ENCODE measurements at places on chromosomes 1 and 21.

GRCh38 chr21:16742131-16742641 is 770.7 kb upstream of the CXADR start:
- DNase-seq = no peak

DNA sequence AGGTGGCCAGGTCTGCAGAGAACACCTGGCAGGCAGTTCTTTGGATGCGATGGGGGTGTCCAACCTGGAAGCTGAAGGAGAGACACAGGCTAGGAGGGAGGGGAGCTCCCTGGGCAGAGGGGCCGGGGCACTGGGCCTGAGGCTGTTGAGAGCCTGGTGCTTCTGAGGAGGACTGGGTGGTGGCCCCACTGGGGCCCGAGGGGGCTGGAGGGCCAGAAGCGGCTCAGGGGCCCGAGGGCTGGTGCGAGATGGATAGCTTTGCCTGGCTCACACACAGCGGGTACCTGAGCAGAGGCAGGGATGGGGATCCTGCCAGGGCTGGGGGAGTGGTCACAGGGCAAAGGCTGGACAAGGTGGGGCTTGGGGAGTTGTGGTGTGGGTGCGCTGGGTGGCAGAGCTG is 37.2 kb downstream of the PRDM16 start:
- DNase-seq = no peak

- DNase-seq = no peak
Measured at GRCh38 chr1:15492596-15492995, 16.7 kb downstream of the CELA2B start.

GRCh38 chr1:160284220-160284781 is 632 bp downstream of the PEX19 start:
- DNase-seq = peak; percentile 20

- DNase-seq = no peak
Measured at GRCh38 chr21:41758550-41758949, 8.3 kb downstream of the RIPK4 start.

- DNase-seq = peak; percentile 33
Measured at GRCh38 chr1:229370601-229371021, 27.8 kb upstream of the CCSAP start.

GRCh38 chr1:31848381-31848897 is 32.6 kb upstream of the SPOCD1 start:
- DNase-seq = no peak

DNA sequence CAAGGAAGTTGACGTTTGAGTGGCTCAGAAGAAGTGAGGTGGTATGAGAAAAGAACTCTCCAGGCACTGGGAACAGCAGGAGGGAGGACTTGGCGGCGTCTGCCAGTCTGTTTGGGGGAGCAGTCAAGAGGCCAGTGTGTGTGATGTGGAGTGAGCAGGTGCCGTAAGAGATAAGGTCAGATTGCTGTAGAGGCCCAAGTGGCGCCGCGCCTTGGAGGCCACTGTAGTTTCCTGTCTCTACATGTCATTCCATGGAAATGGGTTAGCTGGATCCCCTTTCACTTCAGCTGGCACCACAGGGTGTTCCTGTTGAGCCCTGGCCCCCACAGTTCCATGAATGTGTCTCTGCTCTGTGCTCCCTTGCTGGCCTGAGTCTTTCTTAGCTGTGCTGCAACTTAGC is 35.5 kb upstream of the PTPRF start:
- no peak for DNase-seq

DNA sequence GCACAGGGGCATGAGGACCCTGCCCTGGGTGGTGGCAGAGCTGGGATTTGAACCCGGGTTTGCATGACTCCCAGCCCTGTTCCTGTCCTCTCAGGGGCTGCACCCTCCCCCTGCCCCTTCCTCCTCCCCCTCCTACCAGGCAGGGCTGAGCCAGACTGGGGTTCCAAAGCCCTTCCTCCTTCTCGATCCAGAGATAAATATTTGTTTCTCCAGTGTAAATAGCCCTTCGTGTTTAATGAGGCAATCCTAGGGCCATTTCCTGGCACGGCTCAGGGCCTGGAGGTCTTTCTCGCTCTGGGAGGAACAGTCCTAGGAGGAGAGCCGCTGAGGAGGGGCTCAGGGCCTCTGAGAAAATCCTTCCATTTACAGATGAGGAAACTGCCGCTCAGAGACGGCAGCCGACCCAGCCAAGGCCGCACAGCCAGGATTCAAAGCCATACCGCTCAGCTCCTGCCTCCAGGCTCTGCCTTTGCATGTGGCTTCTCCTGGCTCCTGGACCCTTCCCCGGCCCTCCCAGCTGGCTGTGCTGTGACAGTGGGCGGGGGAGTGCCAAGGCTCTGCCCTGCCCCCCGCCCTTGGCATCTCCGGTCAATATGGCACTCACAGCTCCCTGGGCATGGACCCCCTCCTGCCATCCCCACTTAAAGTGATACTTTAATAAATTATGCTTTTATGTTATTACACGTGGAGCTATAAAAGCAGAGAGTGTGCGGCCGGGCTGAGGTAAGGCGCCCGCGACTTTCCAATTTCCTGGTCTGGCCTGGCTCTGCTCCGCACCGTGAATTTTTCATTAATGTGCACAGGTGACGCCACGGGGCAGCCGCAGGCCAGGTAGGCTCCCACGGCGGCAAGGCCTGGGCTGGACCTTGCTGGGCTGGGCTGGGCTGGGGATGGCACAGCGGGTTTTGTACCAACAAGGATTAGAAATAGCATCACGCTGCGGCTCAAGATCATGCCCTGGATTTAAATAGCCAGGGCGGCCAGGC is 114.7 kb upstream of the WNT4 start:
- DNase-seq = no peak

- no peak for DNase-seq
Measured at GRCh38 chr1:164991763-164992314, 364.7 kb downstream of the LMX1A start.

DNA sequence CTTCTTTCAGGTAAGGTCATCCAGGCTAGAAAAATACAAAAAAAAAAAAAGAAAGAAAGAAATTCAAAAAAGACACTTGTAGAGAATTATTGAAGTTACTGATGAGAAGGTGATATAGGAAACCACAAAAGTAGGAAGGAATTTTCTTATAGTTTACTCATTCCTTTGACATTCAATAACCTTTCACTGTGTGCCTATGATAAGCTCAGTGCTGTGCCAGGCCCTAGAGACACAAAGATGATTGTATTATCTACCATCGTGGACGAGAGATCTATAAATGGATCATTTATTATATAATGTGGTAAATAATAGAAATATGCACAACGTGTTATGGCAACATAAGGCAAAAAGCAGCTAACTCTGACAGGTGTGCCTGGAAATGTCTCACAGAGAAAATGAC is 109.6 kb upstream of the NGF start:
- no peak for DNase-seq

GRCh38 chr1:161725908-161726472 is 4.6 kb downstream of the FCRLB start:
- DNase-seq = peak; percentile 50

DNA sequence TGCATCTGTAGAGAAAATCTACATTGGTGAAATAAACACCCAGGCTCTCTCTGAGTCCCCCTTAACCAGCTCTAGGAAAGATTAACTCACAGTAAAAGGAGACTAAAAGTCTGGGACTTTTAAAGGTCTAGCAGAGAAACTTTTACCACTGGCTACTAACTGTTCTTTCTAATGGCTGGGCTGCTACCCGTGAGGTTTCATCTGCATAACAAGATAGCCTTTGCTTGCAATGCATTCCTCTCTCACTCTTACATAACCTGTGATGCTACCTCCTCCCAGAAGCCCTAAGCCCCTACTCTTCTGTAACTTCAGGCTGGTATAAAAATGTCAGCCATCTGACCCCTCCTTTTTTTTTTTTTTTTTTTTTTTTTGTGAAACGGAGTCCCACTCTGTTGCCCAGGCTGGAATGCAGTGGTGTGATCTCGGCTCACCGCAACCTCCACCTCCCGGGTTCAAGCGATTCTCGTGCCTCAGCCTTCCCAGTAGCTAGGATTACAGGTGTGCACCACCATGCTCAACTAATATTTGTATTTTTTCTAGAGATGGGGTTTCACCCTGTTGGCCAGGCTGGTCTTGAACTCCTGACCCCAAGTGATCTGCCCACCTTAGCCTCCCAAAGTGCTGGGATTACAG is 344.2 kb downstream of the RGS7 start:
- DNase-seq = no peak

- DNase-seq = no peak
Measured at GRCh38 chr1:201783058-201783457, 45.9 kb upstream of the IPO9 start.

- DNase-seq = no peak
Measured at GRCh38 chr1:109356915-109357314, 40.8 kb downstream of the SORT1 start.

GRCh38 chr1:156122519-156123355 is 8.2 kb downstream of the LMNA start:
- DNase-seq = no peak

- DNase-seq = no peak
Measured at GRCh38 chr21:36265431-36265830, 54.6 kb upstream of the MORC3 start.

DNA sequence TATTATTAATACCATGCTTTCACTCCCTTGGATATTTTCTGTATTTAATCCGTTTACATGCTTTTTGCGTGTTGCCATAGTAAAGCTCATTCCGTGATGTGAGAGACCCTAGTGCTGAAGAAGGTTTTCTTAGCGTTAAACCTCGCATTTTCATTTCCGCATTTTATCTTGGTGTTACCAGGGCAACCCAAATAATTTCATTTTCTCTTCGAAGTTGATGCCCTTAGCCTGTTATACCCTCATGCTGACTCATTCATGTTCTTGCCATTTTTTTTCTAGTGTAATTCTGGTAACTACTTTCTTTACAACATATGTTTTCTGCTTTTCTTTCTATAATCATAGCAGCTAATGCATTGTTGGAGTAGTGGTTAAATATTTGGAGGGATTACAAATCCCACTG is 37.2 kb downstream of the LRRC8C start:
- DNase-seq = no peak

- no peak for DNase-seq
Measured at GRCh38 chr1:89942825-89943658, 51.9 kb upstream of the ZNF326 start.

DNA sequence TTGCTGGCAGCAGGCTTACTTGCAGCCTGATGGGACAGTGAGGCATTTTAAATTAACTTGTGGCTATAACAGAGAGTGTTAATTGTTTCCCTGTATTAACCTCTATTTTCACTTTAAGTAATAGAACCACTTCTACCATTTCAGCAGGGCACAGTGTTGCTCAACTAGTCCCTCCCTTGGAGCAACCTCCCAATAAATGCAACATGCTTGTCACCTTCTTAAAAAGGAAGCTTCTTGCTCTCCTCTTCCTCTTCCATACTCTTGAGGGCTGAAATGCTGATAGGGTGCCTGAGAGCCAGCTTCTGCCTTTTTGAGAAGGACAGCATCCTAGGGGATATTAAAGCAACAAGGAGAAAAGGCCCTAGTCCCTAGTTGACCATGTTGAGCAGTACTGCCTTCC is 52.1 kb downstream of the C4BPA start:
- peak; percentile 44 for DNase-seq

DNA sequence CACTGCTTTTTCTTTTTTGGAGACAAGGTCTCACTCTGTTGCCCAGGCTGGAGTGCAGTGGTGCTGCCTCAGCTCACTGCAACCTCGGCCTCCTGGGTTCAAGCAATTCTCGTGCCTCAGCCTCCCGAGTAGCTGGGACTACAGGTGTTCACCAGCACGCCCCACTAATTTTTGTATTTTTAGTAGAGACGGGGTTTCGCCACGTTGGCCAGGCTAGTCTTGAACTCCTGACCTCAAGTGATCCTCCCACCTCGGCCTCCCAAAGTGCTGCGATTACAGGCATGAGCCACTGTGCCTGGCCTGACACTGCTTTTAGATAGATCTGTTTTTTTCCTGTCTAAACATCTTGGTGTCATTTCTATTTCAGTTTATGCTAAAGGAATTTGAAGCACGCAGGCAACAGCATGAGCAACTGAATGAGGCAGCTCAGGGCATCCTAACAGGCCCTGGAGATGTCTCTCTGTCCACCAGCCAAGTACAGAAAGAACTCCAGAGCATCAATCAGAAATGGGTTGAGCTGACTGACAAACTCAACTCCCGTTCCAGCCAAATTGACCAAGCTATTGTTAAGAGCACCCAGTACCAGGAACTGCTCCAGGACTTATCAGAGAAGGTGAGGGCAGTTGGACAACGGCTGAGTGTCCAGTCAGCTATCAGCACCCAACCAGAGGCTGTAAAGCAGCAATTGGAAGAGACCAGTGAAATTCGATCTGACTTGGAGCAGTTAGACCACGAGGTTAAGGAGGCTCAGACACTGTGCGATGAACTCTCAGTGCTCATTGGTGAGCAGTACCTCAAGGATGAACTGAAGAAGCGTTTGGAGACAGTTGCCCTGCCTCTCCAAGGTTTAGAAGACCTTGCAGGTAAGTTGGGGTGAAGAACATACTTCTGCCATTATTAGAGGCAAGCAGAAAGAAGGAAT is 106.1 kb upstream of the BMP8A start:
- no peak for DNase-seq

GRCh38 chr1:55420026-55420425 is 204.9 kb upstream of the USP24 start:
- DNase-seq = no peak

GRCh38 chr1:108574008-108574407 is 14.1 kb downstream of the EEIG2 start:
- DNase-seq = no peak

DNA sequence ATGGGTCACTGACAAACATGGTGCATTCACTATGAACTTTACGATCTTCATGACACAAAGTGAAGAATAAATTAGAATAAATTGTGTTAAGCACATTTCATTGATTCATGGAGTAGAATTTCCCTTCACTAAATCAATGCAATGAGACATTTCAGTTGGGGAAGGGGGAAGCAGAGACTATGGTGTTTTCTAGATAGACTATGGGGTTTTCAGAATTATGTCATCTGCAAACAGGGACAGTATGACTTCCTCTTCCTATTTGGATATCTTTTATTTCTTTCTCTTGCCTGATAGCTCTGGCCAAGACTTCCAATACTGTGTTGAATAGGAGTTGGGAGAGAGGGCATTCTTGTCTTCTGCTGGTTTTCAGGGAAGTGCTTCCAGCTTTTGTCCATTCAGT is 80.0 kb upstream of the C1orf105 start:
- DNase-seq = peak; percentile 24

DNA sequence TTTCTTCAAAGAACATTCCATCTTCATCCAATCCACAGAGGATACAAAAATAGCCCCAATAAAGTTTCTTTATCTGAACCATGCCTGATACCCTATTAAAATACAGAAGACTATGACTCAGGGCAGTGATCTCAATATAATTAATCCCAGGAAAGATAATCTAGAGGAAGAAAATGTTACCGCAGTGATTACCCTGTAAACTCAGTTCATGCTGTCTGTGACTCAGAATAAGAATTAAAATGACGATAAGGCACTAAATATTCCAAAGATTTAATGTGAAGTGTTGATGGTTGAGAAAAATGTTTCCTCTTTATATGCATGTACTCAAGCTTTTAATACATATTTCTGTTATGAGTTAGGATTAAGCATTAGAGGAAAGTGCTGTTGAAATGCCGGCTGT is 88.6 kb upstream of the LYPLAL1 start:
- DNase-seq = no peak
